Gastroesophageal sphincter (tissue), 4 donors: ENCODE measurements at places on chromosomes 2 and 18. TPM values are rescaled to one million over a fixed set of nuclear protein-coding genes. Genes with fewer than 3 reads are reported as not detected.

Gene ELOA2
- not detected for total RNA-seq

Gene MC5R
- total RNA-seq = not detected

Gene RFTN2
- 7.4 TPM for total RNA-seq

Gene POU3F3
- 13.5 TPM for total RNA-seq

Gene HRH4
- 0.15 TPM for total RNA-seq

Gene FAM110C
- 0.93 TPM for total RNA-seq

Gene ZNF396
- total RNA-seq = 2.2 TPM

Gene ANKRD62
- not detected for total RNA-seq

Gene CPLX4
- total RNA-seq = not detected

- ATAC-seq = no peak
Observed at GRCh38 chr2:213068676-213069359, 82.6 kb downstream of the IKZF2 start.

- ATAC-seq = no peak
Observed at GRCh38 chr2:43941966-43942365, 53.8 kb downstream of the LRPPRC start.

DNA sequence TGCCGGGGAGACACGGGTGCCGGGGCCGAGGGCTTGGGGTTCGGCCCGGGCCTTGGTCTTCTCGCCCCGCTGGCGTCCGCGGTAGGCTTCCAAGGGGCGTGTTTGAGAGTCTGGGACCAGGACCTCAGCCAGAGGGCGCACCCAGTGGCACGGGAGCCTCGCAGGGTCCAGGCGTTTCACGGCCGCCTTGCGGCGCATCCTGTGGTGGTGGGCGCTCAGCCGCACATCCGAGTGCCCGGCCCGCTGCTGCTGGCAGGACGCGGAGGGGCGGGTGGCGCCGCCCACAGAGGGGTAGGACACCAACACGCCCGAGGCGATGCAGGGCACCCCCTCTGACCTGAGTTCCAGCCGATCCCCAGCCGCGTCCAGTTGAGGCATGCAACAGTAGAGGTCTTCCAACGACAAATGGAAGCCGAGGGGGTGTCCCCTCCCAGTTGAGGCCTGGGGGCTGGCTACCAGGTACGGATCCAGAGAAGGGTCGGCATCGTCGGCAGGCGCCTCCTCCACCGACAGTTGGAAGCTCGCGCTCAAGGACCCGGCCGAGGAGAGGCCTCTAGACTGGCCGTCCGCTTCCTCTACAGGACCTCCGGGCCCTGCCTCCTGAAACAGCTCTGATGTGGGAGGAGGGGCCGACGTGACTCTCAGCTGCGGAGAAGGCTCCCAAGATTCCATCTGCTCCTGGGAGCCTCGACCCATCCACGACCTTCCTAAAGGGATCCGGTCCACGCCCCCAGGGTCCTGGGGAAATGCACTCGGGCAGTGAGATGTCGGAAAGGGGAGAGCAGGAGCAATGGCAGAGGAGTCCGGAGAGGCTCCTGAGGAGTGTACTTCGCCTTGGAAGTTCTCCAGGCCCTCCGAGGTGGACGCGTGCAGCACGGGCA, 6.3 kb downstream of the C2orf81 start:
- peak; percentile 79 for ATAC-seq

DNA sequence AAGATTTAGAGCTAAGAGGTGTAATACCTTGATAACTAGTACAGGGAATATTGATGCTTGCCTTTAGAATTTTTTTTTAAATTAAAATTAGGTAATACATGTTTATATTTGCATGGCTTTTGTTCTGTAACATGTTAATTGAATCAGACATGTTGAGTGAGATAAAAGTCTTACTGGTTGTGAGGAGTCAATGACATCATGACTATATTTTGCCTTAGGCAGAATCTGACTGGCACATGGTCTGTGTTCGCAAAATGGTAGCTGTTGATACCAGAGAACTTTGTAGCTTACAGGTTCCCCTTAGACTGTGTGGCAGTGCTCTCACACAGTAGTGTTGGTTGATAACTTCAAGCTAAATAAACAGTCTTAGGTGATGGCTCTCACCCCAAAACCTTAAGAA, 199.7 kb downstream of the PTPRM start:
- no peak for ATAC-seq

GRCh38 chr18:79260023-79260422, 135.7 kb upstream of the NFATC1 start:
- ATAC-seq = no peak

GRCh38 chr18:32480581-32480980, 9.9 kb upstream of the GAREM1 start:
- ATAC-seq = no peak

DNA sequence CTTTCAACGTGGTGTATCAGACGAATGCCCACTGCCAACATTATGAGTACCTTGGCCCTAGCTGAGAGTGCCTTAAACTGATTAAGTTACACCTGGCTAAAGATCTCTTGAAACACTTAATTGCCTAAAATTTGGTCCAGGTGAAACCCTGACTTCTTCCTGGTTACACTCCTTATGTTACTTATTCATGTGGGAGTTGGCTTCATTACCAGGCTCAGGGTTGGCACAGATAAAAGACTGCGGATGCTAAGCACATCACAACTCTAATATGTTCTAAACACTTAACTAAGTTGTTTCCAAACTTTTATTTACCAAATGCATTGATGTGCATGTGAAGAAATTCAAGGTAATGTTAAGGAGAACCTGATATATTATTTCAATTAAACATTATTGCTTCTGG, 298.9 kb downstream of the TCF4 start:
- ATAC-seq = no peak

DNA sequence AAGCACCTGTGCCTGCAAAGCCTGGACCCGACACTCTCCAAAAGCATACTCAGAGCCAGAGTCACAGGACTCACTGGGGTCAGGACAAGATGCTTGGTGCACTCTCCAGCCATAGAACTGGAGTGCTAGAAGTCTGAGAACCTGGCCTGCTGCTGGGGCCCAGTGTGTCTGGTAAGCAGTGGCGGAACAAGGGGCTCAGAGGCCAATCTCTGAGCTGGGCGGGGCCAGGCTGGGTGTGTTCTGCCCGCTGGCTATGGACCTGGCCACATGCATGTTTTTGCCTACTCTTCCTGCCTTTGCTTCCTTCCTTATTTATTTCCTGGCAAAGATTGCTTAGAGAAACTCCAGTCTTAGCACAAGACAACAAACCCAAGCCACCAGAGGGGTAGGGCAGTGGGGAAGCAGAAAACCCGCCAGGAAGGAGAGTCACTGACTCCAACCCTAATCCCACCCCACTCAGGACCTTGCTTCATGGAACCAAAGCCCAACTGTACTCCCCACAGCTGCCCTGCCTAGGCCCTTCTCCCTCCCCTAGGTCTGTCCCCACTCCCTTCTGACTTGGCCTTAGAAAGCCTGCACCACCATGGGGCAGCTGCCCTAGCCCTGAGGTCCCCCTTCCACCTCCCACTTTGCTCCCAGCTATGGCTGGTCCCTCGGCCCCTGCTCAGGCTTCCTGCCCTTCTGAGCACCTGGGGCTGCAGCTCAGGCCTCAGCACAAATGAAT, 315.5 kb downstream of the CELF4 start:
- ATAC-seq = no peak

GRCh38 chr18:62187543-62188510, 772 bp downstream of the RELCH start:
- no peak for ATAC-seq

- ATAC-seq = no peak
Observed at GRCh38 chr18:31487246-31488015, 10.5 kb upstream of the DSG2 start.

- ATAC-seq = no peak
Observed at GRCh38 chr2:141015341-141016047, 1115.3 kb downstream of the LRP1B start.

GRCh38 chr2:47849368-47849767, 56.9 kb downstream of the FBXO11 start:
- ATAC-seq = no peak

DNA sequence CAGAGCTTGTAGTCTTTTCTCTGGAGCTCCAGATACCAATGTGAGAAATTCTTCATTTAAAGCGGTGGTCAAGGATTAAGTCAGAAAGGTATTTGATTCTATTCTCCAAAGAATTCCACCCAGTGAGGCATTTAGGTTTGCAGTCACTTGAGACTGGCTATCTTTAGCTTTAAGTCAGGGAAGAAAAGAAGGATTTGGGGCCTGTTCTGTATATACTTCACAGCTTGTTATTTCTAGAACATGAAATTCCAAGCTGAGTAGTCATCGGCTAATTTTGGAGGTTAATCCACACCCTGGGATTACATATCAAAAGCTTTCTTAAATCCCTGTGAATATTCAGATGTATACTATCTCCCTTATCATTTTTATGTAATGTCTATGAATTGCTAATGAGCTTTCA, 39.4 kb downstream of the MYOM1 start:
- ATAC-seq = no peak

GRCh38 chr2:50014168-50014567, 859.9 kb upstream of the FSHR start:
- no peak for ATAC-seq

GRCh38 chr2:46545015-46545839, 65.9 kb downstream of the TMEM247 start:
- ATAC-seq = no peak

GRCh38 chr18:1825296-1825695, 746.0 kb downstream of the METTL4 start:
- ATAC-seq = no peak

GRCh38 chr18:8242151-8242696, 367.0 kb upstream of the RAB12 start:
- no peak for ATAC-seq

DNA sequence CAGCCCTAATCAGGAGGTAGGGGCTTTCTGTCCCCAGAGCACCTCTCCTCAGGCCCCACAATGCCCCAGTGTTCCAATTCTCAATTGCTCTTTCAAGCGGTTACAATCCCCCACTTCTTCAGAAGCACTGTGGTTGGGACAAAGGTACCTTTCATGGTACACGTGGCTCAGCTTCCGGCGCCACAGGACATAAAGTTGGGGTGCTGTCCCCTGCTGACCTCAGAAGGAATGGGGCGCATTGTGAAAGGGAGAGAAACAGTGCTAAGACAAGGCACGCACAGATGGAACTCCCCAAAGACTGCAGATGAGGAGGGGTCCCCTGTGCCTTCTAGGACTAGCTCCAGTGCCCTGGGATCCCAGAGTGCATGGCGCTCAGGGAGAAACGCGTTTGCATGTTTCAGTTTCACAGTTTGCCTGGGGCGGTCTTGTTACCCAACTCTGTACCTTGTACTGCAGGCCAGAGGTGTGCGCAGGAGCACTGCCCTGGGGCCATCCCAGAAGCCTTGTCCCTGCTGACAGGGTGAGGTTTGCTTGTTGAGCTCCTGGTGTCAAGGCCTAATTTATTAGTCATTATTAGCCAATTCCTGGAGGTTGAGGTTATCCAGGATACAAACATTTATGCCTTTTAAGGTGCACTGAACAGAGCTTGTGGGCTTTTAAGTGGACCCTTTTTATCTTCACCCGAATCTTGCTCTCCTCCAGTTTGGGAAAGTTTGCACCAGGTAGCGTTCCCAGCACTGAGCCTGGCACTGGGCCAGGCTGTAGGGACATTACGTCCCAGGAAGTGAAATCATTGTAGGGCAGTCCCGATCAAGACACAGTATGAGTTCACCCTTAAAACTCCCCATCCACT, 7.6 kb downstream of the CNDP1 start:
- no peak for ATAC-seq
